ENCODE measurements at places on chromosomes 12 and 14. TPM values are rescaled to one million over a fixed set of nuclear protein-coding genes. Genes with fewer than 3 reads are reported as not detected.

The SERPINA10 gene
- not detected for total RNA-seq

The TMPRSS12 gene
- total RNA-seq: not detected

DNA sequence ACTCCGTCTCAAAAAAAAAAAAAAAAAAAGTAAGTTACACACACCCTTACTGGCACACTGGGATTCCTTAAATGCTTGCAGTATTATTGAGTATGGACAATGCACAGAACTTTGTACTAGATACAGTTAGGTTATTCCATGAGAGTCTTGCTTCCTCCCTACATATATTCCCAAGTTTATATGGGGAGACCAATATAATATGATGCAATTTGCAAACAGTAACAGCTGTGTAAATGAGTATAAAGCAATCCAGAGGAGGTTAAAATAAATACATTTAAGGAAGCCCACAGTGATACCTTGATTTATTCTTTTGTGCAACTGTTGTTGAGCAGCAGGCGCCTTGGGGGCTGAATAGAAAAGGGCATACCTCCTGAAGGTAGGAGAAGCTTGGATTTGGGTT, 26.6 kb downstream of the RASSF3 start:
- no peak overlapping the region for H3K4me3 ChIP-seq
- H3K27me3 ChIP-seq: no peaks in the 10 kb centered on the region
- H3K4me1 ChIP-seq: peaks cover 4% of the 10 kb centered on the region
- no peak for DNase-seq
- no peak overlapping the region for H3K27ac ChIP-seq

DNA sequence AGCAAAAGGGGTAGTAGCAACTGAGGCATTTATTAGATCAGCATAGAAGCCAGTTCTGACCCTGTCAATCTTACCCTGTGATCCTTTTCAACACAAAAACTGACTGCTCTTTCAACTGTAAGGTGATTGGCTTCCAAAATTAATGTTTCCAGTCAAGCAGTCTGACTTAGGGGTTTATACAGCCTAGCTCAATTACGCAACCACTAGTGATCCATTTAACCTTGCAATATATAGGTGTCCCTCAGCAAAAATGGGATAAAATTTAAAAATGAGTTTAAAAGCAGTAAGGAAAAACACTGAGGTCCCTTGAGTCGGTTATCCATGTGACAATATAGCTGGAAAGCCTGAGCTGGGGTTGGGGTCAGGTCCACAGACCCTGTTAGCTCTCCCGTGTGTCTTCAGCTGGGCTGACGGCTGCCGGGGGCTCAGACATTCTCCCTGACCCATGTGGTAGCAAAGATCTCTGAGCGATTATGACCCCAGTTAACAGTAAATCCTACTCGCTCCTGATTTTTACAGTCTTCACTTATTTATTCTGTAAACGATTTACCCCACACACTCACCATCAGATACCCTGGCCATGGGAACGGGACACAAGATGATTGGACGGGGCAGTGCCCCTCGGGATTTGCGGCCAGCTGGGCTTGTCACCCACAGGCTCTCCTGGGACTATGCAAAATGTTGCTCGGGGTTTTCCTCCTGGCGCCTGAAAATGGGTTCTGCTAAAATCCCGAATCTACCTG, 16.6 kb downstream of the ADGRD1 start:
- H3K4me3 ChIP-seq: no peak overlapping the region
- H3K36me3 ChIP-seq: no peaks in the 10 kb centered on the region
- H3K27me3 ChIP-seq: no peaks in the 10 kb centered on the region
- DNase-seq: no peak

GRCh38 chr14:31252865-31253264, 45.3 kb upstream of the HECTD1 start:
- no peaks in the 10 kb centered on the region for H3K4me1 ChIP-seq
- H3K27me3 ChIP-seq: no peaks in the 10 kb centered on the region
- no peaks in the 10 kb centered on the region for H3K36me3 ChIP-seq
- H3K4me3 ChIP-seq: no peak overlapping the region
- DNase-seq: no peak

GRCh38 chr12:19947344-19947743, 421.0 kb upstream of the PDE3A start:
- H3K27me3 ChIP-seq: no peaks in the 10 kb centered on the region
- no peak overlapping the region for H3K4me3 ChIP-seq
- H3K27ac ChIP-seq: peak overlapping the region; percentile 50
- H3K36me3 ChIP-seq: no peaks in the 10 kb centered on the region
- no peak for DNase-seq

GRCh38 chr12:106953352-106954250, 2.1 kb upstream of the TMEM263 start:
- H3K27me3 ChIP-seq: no peaks in the 10 kb centered on the region
- DNase-seq: no peak
- no peak overlapping the region for H3K27ac ChIP-seq
- H3K36me3 ChIP-seq: no peaks in the 10 kb centered on the region

GRCh38 chr14:103056322-103057027, 874 bp downstream of the CDC42BPB start:
- H3K27ac ChIP-seq: peak overlapping the region; percentile 87
- peaks cover 19% of the 10 kb centered on the region for H3K4me1 ChIP-seq
- no peaks in the 10 kb centered on the region for H3K27me3 ChIP-seq
- H3K4me3 ChIP-seq: peak overlapping the region; percentile 78
- DNase-seq: peak; percentile 70
- H3K36me3 ChIP-seq: no peaks in the 10 kb centered on the region

DNA sequence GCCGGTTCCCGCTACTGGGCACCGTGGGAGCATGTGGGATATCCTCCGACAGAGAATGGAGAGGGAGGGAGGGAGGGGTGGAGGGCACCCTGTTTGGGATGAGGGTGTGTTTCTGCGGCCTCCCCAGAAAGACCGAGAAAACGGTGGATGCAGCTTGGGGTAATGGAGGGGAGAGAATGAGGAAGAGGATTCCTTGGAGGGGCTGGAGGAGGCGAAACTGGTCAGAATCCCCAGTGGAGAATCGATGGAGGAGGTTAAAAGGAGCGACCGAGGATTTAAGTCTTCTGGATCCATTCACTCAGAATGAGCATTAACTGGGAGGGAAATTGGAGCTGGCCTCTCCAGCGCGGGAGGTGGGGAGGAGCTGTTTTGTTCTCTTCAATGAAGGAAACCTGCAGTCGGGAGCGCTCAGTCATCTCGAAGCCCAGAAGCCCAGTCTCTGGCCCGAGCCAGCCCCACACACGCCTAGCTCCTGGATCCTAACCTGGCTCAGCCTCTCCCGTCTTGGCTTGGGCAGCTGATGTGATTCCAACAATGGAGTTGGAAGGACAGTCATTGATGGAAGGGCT, 581 bp downstream of the ARG2 start:
- no peak overlapping the region for H3K27ac ChIP-seq
- peak overlapping the region; percentile 82 for H3K4me3 ChIP-seq
- no peaks in the 10 kb centered on the region for H3K27me3 ChIP-seq
- no peaks in the 10 kb centered on the region for H3K36me3 ChIP-seq
- peak; percentile 48 for DNase-seq
- H3K4me1 ChIP-seq: peaks cover 17% of the 10 kb centered on the region

DNA sequence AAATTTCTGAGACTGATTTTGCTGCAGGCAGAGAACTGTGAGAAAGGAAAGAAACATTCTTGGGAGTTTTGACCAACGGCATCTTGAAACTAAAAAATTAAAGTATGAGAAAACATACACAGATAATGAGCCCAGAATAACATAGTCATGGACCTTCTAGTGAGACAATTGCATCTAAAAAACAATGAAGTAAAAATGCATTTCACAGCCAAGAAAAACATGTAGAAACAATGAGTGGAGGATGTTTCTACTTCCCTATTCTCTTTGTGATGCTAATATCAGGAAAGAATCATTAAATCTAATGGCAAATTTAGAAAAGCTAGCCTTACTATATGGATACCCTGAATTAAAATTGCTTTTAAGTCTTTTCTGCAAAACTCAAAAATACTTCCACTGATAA, 12.2 kb upstream of the PLEKHG7 start:
- H3K4me3 ChIP-seq: no peak overlapping the region
- no peaks in the 10 kb centered on the region for H3K4me1 ChIP-seq

DNA sequence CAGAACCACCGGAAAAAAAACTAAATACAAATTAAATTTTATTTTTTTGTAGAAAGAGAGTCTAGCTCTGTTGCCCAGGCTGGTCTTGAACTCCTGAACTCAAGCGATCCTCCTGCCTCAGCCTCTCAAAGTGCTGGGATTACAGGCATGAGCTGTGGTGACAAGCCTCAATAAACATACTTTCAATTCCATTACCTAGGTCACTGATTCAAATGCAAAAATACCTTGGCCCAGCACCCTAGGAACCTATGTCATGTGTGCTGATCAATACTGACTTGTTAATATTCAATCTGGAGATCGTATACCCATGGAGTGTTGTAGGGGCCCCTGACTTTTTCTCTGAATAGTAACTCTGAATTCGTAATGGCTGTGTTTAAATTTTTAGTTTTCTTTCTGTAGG, 7.1 kb upstream of the TMEM30B start:
- no peak for DNase-seq
- no peak overlapping the region for H3K27ac ChIP-seq
- H3K4me1 ChIP-seq: peaks cover 8% of the 10 kb centered on the region
- no peak overlapping the region for H3K4me3 ChIP-seq
- no peaks in the 10 kb centered on the region for H3K36me3 ChIP-seq
- no peaks in the 10 kb centered on the region for H3K27me3 ChIP-seq

- no peaks in the 10 kb centered on the region for H3K27me3 ChIP-seq
- no peak for DNase-seq
- no peaks in the 10 kb centered on the region for H3K4me1 ChIP-seq
- no peak overlapping the region for H3K4me3 ChIP-seq
- no peak overlapping the region for H3K27ac ChIP-seq
- H3K36me3 ChIP-seq: no peaks in the 10 kb centered on the region
Measured at GRCh38 chr12:126342866-126343265, 1277.6 kb downstream of the AACS start.

DNA sequence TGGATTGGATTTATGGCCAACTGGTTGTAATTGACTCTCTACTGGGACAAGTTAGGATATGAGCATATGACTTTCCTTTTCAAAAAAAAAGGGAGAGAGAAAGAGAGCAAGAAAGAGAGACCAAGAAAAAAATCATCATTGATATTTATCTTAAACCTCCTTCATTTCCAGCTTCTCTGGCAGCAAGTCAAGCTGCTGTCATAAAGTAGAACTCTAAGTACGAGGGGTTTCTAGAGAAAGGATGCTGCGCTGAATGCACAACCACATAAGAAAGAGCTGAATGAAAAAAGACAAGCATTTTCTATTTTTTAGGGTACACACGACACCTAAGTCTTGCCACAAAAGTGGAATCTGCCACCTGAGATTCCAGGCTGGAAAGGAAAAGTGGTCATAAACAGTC, 182.6 kb downstream of the SLC25A21 start:
- peaks cover 14% of the 10 kb centered on the region for H3K4me1 ChIP-seq
- H3K4me3 ChIP-seq: no peak overlapping the region

DNA sequence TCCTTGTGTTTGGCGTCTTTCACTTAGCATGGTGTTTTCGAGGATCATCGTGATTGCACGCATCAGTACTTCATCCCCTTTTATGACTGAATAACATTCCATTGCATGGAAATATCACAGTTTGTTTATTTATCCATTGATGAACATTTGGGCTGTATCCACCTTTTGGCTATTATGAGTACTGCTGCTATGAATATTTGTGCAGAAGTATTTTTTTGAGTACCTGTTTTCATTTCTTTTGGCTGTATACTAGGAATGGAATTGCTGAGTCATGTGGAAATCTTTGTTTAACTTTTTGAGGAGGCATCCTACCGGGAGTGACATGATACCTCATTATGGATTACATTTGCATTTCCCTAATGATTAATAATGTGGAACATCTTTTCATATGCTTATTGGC, 66.4 kb downstream of the WNK1 start:
- H3K4me1 ChIP-seq: peaks cover 8% of the 10 kb centered on the region
- no peaks in the 10 kb centered on the region for H3K27me3 ChIP-seq
- H3K27ac ChIP-seq: no peak overlapping the region
- DNase-seq: peak; percentile 17
- H3K36me3 ChIP-seq: peaks cover 13% of the 10 kb centered on the region

- H3K36me3 ChIP-seq: no peaks in the 10 kb centered on the region
- H3K4me3 ChIP-seq: no peak overlapping the region
- H3K27me3 ChIP-seq: no peaks in the 10 kb centered on the region
- no peak overlapping the region for H3K27ac ChIP-seq
Measured at GRCh38 chr14:57834961-57835360, 30.9 kb downstream of the SLC35F4 start.

GRCh38 chr12:94769776-94770759, 119.7 kb upstream of the TMCC3 start:
- no peaks in the 10 kb centered on the region for H3K36me3 ChIP-seq
- no peak overlapping the region for H3K27ac ChIP-seq
- DNase-seq: no peak

GRCh38 chr14:22344673-22345072, 244.4 kb downstream of the DAD1 start:
- no peak overlapping the region for H3K4me3 ChIP-seq
- no peak for DNase-seq
- peaks cover 6% of the 10 kb centered on the region for H3K27me3 ChIP-seq
- H3K27ac ChIP-seq: no peak overlapping the region
- H3K4me1 ChIP-seq: no peaks in the 10 kb centered on the region

DNA sequence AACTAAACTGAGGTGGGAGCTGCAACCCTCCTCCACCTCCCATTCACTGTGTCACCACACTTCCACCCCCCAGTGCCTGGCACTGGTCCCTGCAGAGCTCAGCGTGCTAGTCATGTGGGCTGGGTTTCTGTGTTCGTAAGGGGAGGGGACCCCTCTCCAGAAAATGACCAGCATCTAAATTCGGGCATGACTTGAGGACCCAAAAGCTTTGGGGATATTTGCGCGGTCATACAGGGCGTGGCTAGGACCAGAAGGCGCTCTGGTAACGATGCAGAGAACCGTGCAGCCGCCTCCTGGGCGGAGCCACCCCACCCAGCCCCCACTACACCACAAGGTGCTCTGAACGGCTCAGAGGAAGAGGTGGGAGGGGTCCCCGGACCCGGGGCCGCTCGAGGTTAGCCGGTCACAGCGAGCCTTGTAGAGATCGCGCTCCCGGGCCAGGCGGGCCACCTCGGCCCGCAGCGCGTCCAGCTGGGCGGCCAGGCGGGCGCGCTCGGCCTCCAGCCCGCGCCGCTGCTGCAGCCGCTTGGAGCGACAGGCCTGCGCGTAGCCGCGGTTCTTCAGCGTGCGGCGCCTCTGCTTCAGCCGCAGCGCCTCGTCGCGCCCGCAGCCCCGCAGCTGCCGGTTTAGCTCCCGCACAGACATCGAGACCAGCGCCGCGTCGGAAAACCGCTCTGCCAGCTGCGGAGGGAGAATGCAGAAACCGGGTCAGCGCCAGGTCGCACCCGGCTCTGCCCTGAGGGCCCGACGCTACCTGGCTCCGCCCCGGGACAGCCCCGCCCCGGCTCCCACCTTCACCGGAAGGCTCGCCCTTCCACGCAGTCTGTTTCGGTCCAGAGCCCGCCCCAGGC, 9.8 kb downstream of the CPNE6 start:
- peak overlapping the region; percentile 78 for H3K4me3 ChIP-seq
- H3K27me3 ChIP-seq: peaks cover 14% of the 10 kb centered on the region
- peak; percentile 61 for DNase-seq
- no peak overlapping the region for H3K27ac ChIP-seq
- H3K4me1 ChIP-seq: no peaks in the 10 kb centered on the region
